ENCODE measurements at places on chromosomes 2 and 18.

- DNase-seq = no peak
Observed at GRCh38 chr2:75202359-75202758, 3.0 kb upstream of the TACR1 start.

GRCh38 chr2:10900216-10901109 is 11.3 kb upstream of the KCNF1 start:
- no peak for DNase-seq

DNA sequence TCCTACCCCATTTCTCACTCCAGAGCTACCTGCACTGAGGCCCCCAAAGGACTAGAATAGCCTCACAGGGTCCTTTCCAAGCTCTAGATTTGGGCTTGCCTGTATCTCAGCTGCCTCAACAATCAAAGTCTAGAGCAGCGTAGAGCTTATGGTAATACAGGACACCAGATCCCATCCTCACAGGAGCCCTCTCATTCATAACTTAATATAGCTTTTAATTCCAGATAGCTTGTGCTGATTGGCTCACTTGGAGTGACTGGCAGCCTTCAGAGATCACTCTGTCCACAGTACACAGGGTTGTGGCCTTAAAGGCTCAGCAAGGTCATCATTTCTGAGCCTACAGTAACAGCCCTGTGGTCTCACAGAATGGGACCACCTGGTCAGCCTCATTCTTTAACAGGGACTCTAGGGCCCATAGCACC is 51.4 kb downstream of the ZFP36L2 start:
- DNase-seq = no peak

- no peak for DNase-seq
Observed at GRCh38 chr2:95375532-95376150, 26.9 kb upstream of the FAHD2A start.

- DNase-seq = no peak
Observed at GRCh38 chr2:23323198-23323916, 61.6 kb upstream of the KLHL29 start.

- no peak for DNase-seq
Observed at GRCh38 chr2:30235008-30235655, 3.8 kb downstream of the LBH start.

DNA sequence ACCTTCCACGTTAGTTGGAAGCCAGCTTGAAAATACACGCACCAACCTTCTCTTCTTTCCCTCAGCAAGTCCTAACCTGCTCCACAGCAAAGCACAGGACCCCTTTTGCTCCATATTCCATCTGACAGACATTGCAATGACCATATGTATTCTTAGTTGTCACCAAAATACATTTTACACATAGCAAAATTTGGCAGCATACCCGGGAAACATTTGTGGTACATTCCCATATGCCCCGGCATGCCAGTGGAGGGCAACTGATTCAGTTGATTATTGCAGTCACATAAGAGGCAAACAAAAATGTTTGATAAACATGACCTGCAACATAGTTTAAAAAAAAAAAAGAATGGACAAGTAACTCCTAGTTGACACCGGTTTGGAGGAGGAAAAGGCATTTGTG is 202.1 kb upstream of the UBE2E3 start:
- no peak for DNase-seq

DNA sequence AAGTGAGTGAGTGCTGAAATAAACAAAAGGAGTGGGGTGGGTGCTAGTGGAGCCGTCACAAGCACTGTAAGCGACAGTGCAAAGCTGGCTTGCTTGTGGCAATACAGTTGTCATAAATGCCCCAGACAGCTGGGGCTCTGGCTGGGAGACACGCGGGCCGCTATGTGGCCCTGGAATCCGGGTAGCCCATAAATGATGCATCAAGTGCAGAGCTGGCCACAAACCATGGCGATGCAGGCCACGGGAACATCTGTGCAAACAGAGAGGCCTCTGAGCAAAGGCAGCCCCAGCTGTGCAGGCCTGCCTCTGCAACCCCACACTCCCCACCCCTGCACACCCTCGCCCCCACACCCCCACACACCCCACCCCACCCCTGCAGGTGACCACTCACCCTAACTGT is 349.2 kb upstream of the ID2 start:
- no peak for DNase-seq

- DNase-seq = peak; percentile 19
Observed at GRCh38 chr2:183248866-183249567, 124.8 kb downstream of the NUP35 start.

GRCh38 chr2:24507549-24507948 is 16.5 kb downstream of the NCOA1 start:
- no peak for DNase-seq

- peak; percentile 52 for DNase-seq
Observed at GRCh38 chr2:241720560-241720959, 13.9 kb upstream of the D2HGDH start.

DNA sequence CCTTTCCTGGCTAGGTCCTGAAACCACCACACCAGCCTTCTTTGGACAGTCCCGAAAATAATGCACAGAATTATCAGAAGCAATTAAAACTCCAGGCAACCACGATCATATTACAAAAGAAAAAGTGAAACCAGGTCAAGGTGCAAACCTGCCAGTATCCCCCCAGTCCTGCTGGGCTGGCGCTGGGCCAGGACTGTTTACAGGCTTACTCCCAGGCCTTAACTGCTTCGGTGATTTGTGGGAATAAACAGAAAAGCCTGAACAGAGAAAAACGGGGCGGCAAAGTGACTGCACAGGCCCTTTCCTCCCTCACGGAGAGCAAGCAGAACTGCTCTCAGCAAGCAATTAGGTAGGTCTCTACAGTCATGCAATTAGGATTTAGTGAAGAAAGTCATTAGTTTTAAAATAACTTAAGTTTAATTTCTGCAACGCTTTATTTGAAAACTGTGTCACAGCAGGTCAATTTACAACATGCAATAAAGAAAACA is 1.3 kb downstream of the HDAC4 start:
- DNase-seq = peak; percentile 57

DNA sequence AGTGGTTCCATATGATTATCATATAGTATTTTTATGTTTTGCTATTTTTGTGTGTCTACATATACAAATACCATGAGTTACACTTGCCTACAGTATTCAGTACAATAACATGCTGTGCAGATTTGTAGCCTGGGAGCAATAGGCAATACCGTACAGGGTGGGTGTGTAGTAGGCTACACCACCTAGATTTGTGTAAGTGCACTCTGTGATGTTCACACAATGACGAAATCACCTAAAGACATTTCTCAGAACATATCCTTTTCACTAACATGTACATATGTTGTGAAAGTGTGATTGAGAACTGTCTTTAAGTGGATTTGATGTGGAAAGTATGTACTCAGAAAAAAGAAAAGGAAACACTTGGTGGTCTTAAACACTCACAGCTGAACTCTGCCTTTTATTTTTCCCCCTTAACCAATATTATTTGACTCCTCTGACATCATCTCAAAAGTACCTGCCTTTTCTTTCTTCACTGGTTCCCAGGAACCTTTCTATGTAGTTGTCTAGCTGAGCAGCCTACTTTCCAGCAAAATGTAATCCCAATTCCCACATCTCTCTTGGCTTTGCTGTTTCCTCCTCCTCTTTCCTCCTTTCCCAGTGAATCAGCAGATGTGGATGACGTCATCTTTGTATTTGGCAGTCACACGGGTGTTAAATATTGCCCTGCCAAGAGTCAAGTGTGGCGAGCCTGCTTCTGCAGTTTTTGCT is 47.7 kb downstream of the OSBPL6 start:
- DNase-seq = no peak

DNA sequence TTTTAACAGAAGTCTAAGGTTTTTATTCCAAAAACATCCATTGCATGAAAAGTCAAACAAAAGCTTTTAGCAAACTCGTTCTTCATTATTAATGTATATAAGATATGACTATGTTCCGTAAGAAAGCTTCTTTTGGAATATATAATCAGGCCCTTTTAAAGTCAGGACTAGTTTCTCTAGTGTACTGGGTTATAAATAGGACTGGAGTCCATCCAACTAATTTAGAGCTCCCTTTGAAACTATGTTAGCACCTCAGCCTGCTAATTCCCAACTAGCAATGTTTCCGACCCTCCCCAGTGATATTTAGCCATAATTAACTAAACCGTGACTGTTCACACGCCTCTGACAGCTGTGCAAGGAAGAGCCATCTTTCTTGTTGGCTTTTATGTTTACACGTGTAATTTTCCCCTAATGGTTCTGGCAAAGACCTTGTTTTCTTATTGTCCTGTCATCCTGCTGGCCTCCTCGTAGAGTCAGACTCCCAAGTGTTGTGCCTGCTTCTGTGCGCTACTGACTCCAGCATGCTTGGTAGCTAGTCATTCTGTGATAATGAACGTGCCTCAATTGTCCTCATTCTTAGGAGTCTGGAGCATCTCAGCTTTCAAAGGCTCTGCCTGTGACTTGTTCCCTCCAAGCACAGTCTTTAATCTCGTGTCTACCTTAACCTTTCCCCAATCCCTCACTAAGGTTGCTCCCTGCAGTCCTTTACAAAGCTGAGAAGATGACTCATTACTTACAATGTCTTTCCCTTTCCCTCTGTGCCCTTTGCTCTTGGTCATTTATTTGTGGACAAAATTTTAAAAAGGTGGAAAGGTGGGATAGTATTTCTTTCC is 172.2 kb upstream of the RASGRP3 start:
- DNase-seq = peak; percentile 10

- peak; percentile 60 for DNase-seq
Observed at GRCh38 chr18:73891572-73892421, 255.8 kb downstream of the FBXO15 start.

- DNase-seq = peak; percentile 23
Observed at GRCh38 chr2:176817061-176817565, 395.5 kb upstream of the HNRNPA3 start.

- DNase-seq = no peak
Observed at GRCh38 chr18:47826157-47827074, 104.0 kb downstream of the SMAD2 start.

DNA sequence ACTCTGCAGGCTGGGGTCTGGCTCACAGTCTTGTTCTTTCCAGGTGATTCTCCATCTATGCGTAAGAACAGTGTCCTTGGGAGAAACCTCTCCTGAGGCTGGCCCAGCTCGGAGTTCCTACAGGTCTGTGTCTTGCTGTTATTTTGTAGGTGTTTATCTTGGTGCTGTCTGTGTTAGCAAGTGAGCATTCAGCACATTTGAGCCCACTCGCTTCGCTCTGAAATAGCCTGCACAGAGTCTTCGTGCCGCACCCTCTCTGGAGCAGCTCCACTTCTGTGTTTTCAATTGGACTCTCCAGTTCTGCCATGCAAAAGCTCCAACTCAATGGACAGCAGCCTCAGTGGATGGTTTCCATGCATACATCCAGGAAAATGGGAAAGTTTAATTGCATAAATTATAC is 378.2 kb upstream of the ST6GAL2 start:
- no peak for DNase-seq

GRCh38 chr2:239181074-239181902 is 219.5 kb downstream of the HDAC4 start:
- DNase-seq = no peak

GRCh38 chr18:58058720-58059119 is 14.7 kb downstream of the NEDD4L start:
- no peak for DNase-seq

- DNase-seq = no peak
Observed at GRCh38 chr2:152343426-152343825, 8.5 kb downstream of the FMNL2 start.

- no peak for DNase-seq
Observed at GRCh38 chr2:235025800-235026536, 74.2 kb downstream of the SH3BP4 start.

DNA sequence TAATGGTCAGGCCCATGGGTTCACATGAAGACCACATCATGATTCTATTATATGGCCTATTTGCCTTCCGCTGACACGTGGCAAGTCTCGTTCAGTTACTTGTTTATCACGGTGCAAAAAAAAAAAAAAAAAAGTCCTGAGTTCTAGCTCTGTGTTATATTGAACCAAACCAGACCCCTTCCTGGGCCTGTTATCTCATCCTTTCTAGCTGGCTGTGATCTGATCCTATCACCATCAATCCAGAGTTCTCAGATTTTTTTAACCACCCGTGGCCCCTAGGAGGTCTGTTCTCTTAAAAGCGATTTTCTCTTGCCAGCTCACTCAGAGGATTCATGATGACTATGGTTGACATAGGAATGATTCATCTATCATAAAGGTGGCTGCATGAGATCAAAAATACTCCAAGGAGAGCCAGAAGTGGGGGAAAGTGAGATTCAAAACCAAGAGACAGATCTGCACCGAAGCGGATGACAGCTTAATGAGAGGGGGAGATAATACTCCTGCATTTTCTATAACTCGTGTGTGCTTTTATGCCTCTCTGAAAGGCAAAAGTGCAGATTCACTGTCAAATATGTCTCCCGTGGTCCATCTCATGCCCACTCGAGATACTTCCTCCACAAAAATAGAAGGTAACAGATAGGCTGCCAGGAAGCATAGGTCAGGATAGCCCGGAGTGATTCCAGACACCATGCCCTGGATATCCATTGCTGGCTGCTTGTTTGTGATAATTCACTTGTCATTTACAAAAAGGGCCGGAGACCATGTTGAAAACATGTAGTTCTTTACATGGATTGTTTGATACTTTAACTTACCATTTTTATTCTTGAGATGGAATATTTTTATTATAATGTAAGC is 505.7 kb upstream of the KLHL29 start:
- no peak for DNase-seq

DNA sequence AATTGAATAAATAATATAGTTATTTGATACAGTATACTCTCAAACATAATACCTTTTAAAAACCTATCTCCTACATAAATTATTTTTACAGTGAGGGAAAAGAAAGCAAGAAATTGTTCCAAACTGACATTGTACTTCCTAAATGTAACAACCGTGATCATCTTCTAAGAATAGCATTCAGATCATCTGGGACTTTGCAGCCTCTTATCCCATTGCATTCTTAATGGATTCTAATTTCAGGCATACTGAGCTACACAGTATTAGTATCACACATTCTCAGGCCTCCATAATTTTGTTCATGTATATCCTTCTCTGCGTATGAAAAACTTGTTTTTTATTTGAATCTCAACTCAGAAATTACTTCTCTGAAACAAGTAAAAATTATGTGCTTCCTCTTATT is 1134.7 kb upstream of the CDH2 start:
- DNase-seq = no peak

GRCh38 chr18:3910512-3910911 is 460.5 kb downstream of the TGIF1 start:
- no peak for DNase-seq

DNA sequence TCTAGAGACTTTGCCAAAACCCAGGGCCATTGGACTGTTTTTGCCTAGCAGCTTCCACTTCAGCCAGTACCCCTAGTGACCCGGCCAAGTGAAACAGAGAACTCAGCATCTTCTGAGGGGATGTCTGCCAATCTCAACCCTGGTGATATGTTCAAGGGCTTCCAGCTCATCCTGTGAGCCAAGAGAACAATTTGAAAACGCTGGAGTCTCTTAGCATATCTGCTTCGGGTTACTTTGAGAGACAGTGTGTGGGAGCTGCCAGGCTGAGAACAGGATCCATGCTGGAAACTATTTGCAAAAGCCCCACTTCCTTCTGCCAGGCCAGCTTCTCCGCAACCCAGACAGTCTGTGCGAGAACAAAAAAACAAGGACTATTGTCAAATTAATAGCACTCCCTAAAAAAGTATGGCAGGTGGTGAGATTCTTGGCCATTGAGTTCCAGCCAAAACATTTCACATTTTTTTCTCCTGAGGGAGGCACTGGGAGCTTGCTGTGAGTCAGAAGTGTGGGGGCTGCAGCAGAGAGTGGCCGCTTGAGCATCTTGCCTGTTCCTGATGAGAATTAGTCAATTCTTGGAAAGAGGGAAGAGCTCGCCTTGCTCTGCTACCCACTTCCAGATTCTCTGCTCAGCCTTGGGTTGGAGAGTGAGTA is 395.6 kb upstream of the TRIB2 start:
- no peak for DNase-seq

- DNase-seq = no peak
Observed at GRCh38 chr2:231357931-231358330, 37.6 kb upstream of the B3GNT7 start.

All from H7 (cell line).